ENCODE measurements at places on chromosomes 12 and 14.
A peak's percentile ranks its signal among the peaks of the same experiment; 100 is the strongest.

DNA sequence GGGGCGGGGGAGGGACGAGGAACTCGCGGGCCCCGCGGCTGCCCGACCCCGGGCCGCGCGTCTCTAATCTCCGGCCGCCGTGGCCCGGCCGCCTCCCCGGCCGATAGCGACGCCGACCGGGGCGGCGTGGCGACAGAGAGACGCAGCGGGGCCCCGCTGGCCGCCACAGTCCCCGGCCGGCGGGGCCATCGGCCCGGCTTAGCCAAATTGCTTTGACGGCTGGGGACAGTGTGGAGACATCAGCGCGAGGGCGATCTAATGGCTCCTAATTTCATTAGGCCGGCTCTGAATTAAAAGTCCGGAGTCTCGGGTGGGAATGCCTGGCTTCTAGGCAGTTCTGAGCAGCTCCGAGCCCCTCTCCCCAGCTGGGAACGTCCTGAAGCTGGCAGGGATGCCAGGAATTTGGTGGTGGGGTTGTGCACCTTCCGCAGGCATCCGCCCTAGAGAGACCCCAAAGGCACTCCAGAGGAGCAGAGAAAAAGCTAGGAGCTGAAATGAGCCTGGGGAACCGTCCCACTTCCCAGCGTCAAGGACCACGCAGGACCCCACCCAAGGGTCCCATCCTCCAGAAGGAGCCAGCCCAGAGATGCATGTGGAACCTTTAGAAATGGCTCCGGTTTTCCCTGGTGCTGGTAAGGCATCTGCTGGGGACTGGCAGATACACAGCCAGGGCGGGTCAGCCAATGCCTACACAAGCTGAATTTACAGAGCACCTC lies 9.6 kb downstream of the TBX5 start:
- no peak for DNase-seq

DNA sequence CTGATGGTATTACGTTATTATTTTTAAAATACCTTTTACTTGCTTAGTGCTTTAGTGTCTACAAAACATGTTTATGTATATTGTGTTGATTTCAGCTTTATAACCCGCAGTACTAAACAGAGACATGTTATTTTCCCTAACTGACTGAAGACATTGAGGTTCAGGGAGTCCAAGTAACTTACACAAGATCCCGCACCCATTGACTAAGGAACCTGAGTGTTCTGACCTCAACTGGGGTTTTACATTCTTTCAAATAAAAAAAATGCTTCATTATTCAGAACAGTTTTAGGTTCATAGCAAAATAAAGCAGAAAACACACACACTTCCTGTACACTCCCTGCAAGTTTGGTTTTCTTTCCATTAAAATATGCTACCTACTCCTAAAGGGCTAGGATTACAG lies 60.4 kb upstream of the METAP2 start:
- no peak for DNase-seq

DNA sequence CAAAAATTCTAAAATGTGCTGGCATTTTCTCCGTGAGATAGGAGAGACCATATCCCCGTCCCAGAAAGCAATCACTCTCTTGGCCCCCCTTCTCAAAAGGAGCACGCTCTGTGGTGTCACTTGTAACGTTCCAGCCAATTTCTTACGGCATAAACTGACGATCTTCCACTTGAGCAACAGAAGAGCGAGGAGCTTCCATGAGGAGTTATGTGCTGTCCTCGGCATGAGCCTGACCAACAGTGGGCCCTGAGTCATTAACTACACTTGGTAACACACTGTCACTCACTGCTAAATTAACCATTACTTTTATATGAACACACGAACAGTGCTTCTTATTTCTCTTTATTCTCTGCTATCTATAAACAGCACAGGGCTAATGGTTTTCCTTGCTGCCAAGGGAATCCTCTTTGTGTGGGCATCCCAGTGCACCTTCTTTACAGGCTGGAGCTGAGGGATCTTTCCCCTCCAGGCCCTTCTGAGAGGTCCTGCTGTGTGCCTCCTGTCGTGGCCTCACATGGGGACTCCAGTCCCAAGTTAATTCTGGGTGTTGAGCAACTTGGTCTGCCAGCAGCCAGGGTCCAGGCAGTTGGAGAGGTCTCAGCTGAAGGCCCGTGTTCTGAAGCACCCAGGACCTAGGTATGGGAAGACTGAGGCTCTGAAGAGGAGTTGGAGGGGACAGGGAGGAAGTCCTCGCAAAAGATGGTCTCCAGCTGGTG lies 9.4 kb downstream of the SLC6A13 start:
- DNase-seq: no peak

- DNase-seq: no peak
Measured at GRCh38 chr14:74763803-74764531, 851 bp downstream of the YLPM1 start.

GRCh38 chr12:124784871-124785572 lies 78.6 kb downstream of the SCARB1 start:
- no peak for DNase-seq

DNA sequence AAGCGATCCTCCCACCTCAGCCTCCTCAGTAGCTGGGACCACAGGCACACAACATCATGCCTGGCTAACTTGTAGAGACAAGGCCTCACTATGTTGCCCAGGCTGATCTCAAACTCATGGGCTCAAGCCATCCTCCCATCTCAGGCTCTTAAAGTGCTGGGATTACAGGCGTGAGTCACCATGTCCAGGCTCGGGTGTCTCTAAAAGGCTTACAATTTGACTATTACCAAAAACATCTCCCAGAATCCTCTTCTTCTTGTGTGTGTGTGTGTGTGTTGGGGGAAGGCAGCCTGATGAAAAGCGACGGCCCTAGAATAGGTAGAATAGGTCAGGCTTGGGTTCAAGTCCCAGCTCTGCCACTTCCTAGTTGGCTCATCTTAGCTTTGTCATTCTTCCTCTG lies 16.8 kb downstream of the MSI1 start:
- DNase-seq: no peak

DNA sequence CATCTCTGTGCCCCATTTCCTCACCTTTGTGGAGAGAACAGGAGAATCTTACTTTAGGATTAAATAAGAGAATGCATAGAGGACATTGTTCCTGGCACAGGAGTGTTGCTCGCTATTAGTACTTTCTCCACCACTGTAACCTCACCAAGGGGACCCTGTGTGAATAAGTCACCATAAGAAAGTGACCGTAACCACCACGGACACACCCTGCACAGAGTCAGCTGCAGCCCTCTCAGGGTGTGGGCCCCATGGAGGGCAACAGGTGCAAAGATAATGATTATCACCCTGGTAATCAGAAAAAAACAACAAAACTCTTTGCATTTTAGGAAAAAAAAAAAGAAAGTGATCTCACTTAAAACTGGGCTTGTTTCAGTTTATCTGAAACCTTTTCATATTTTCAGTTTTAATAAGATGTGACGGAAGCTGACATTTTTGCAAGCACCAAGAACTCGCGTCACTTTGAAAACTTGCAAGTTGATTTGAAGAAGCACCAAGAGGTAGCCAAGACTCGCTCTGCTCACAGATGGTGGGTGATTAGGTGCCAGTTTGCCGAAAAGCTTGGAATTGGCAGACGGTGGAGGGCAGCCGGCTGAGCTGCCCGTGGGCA lies 87.0 kb upstream of the VRK1 start:
- no peak for DNase-seq

- no peak for DNase-seq
Measured at GRCh38 chr14:38721822-38722431, 381.1 kb downstream of the SEC23A start.

- DNase-seq: peak; percentile 61
Measured at GRCh38 chr14:55807053-55807880, 227.3 kb downstream of the KTN1 start.

- DNase-seq: no peak
Measured at GRCh38 chr14:31788340-31788739, 227.1 kb downstream of the NUBPL start.

DNA sequence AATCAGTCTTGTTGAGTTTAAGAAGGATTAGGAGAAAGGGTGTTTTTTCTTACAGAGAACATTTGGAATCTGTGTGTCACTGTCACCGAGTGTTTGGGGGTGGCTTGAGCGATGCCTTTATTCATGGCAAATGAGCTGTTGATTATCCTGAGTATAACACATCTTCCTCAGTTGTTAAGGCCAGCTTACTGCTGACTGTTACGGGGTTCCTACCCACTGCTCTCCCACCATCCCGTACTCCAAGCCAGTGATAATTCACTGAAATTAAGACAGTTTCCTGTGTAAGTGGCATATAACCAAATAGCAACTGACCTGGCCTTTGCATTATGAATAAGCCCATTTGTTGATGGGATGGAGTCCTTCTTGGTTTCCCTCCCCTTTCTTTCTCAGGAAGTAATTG lies 9.5 kb downstream of the ESRRB start:
- DNase-seq: no peak

- no peak for DNase-seq
Measured at GRCh38 chr12:12327802-12328201, 22.2 kb downstream of the MANSC1 start.

GRCh38 chr12:80821513-80822000 lies 104.8 kb downstream of the MYF5 start:
- DNase-seq: no peak

- no peak for DNase-seq
Measured at GRCh38 chr14:69325646-69326265, 65.8 kb downstream of the GALNT16 start.

- no peak for DNase-seq
Measured at GRCh38 chr14:34522496-34522895, 17.0 kb downstream of the EAPP start.

- DNase-seq: no peak
Measured at GRCh38 chr12:102917026-102917787, at the start of gene PAH. Gene PAH (minus strand): TSS chr12:102917244. CDS start chr12:102917130, 114 bp downstream.

DNA sequence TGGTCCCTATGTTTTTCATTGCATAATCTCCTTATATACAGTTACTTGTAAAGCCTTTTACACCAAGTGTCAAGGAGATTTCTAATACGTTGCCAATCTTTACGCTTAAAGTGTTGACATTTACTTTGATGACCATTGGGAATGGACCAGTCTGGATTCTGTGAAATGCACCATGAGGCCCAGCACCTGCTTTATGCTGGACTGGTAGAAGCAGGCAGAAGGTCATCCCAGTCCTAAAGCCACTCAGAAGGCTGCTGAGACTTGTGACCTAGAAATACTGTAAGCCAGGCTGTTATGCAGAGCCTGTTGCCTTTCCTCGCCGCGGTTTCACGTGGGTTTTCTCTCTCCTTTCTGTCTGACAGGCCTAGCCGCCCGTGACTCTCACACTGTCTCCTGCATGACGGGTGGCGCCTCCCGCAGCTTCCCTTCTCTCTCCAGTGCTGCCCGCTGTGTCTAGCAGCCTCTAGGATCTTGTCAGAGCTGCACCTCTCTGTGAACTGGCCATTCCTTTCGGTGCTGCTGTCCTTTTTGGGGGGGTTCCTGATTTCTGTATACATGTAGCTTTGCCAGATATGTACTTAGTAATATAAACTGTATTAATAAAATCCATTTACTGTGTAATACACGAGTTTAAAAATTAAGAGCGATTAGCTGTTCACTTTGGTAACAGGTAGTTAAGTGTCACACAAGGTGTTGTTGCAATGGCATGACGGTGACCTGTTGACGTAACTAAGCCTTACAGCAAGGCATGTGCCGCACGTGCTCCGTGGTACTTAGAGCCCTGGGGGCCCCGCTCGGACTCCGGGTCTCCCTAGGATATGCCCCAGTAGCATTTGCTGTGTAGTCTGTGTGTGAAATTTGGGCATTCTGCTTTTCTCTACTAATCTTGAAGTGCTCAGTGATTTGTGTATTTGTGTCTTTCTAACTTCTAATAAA lies 29.7 kb downstream of the XRCC3 start:
- no peak for DNase-seq

DNA sequence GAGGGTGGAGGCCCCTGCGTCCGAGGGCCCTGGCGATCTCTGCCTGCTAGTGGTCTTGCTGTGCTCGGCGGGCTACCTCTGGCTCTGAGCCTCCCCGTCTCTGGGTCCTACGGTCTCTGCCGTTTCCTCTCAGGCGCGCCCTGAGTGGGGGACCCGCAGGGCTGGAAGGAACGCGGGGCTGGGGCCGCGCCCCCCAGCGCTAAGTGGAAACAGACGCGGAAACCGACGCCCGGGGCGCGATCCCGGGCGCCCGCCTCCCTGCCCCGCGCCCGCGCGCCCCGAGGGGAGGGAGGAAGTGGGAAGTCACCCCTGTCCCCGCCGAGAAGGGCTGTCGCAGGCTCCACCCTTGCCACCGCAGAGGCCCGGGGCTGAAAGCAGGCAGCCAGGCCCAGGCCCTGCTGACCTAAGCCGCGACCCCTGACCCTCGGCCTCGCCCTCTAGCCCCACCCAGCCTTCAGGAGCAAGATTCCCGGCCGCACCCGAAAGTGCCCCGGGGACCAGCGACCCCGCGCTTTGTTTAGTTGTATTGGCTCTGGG lies 831 bp downstream of the CRIP1 start:
- no peak for DNase-seq

DNA sequence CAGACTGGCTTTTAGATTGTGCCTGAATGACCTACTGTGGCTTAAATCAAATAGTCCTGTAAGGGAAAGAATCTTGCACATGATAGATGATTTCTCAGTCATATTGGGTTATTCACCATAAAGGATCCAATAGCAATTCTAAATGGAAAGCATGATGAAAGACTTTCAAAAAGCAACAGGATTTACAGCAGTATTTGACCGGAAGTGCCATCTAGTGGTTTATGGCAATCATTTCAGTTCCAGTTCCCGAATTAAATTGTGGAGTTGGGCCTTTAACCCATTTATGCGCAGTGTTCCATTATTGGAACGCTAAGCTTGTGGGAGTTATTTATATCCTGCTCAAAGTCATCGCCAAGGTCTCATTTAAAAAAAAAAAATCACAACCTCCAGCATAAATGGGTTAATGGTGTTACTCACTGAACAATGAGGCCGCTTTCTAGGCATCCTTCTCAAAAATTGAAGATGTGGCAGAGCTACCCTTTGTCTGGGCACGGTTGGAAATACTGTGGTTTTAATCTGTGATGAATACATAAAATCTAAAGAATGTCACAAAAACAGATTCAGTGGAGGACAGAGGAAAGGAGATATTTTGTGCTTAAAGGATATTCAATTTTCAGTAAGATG lies 60.8 kb upstream of the REP15 start:
- no peak for DNase-seq

DNA sequence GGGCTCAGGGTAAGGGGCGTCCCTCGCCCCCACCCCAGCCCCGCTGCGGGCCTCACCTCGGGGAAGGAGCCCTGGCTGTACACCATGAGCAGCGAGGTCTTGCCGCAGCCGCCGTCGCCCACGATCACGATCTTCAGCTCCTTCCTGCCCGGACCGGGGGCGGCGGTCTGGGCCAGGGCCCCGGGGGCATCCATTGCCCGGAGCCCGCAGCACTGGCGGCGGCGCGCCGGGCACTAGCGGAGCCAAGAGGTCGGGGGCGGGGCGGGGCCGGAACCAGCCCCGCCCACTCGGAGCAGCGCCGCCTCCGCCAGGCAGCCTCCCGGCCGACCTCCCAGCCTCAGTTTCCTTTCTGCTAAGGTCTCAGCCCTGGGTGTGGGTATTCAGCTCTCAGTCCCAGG lies at the start of gene RHOF:
Gene RHOF (minus strand): TSS at position 249 of the 398 bp plus-strand sequence. CDS start 55 bp downstream, at position 194.
- no peak for DNase-seq
